ENCODE measurements at places on chromosomes 6 and 20. TPM values are rescaled to one million over a fixed set of nuclear protein-coding genes. Genes with fewer than 3 reads are reported as not detected.

The TRIM10 gene
- 0.11 TPM for total RNA-seq

DNA sequence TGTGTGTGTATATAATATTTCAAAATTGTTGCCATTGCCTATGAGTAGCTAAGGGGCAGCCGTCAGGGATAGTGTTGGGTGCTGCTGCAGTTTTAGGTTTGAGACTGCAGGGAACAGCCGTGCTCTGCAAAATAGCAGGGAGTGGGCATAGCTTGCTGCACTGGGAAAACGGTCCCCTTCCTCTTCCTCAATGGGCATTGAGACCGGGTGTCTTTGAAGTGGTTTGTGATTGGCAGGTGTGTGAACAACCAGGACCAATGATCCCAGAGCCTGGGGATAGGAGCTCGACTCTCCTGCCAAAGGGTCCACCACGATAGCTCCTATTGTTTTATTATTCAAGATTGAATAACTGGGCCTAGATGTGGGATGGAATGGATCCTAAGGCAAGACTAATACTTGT, 5.1 kb upstream of the EBF4 start:
- no peaks in the 10 kb centered on the region for H3K36me3 ChIP-seq
- H3K4me1 ChIP-seq: peaks cover 18% of the 10 kb centered on the region
- H3K27me3 ChIP-seq: peaks cover 22% of the 10 kb centered on the region
- H3K27ac ChIP-seq: peak overlapping the region; percentile 33
- no peak for DNase-seq

- H3K27ac ChIP-seq: no peak overlapping the region
- H3K36me3 ChIP-seq: peaks cover 3% of the 10 kb centered on the region
- H3K27me3 ChIP-seq: peaks cover 4% of the 10 kb centered on the region
- H3K4me3 ChIP-seq: no peak overlapping the region
- H3K4me1 ChIP-seq: no peaks in the 10 kb centered on the region
- no peak for DNase-seq
Observed at GRCh38 chr6:127352524-127352923, 9.1 kb upstream of the ECHDC1 start.

DNA sequence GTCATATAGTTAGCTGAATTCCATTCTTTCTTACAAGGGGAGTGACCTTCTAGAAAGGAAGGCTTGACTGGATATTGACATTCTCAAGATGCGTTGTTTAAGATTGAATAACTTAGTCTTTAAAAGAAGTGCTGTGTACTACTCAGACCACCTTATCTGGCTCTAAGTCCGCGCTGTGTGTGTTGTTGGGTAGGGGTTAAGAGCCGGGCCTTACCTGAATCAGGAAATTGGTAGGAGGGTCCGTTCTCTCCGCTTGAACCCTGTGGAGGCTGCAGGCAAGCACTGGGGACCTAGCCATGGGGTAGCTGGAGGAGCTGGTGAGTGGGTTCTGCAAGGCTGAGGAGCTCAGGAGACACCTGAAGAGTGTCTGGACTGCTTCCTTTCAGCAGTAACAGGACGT, 9.0 kb upstream of the SCML4 start:
- H3K4me3 ChIP-seq: no peak overlapping the region
- no peak for DNase-seq
- no peaks in the 10 kb centered on the region for H3K36me3 ChIP-seq
- no peaks in the 10 kb centered on the region for H3K27me3 ChIP-seq
- peaks cover 21% of the 10 kb centered on the region for H3K4me1 ChIP-seq
- no peak overlapping the region for H3K27ac ChIP-seq

- H3K36me3 ChIP-seq: no peaks in the 10 kb centered on the region
- no peak for DNase-seq
- H3K4me1 ChIP-seq: no peaks in the 10 kb centered on the region
- peaks cover 9% of the 10 kb centered on the region for H3K27me3 ChIP-seq
- H3K4me3 ChIP-seq: no peak overlapping the region
- no peak overlapping the region for H3K27ac ChIP-seq
Observed at GRCh38 chr6:41674231-41675000, 36.1 kb downstream of the MDFI start.

DNA sequence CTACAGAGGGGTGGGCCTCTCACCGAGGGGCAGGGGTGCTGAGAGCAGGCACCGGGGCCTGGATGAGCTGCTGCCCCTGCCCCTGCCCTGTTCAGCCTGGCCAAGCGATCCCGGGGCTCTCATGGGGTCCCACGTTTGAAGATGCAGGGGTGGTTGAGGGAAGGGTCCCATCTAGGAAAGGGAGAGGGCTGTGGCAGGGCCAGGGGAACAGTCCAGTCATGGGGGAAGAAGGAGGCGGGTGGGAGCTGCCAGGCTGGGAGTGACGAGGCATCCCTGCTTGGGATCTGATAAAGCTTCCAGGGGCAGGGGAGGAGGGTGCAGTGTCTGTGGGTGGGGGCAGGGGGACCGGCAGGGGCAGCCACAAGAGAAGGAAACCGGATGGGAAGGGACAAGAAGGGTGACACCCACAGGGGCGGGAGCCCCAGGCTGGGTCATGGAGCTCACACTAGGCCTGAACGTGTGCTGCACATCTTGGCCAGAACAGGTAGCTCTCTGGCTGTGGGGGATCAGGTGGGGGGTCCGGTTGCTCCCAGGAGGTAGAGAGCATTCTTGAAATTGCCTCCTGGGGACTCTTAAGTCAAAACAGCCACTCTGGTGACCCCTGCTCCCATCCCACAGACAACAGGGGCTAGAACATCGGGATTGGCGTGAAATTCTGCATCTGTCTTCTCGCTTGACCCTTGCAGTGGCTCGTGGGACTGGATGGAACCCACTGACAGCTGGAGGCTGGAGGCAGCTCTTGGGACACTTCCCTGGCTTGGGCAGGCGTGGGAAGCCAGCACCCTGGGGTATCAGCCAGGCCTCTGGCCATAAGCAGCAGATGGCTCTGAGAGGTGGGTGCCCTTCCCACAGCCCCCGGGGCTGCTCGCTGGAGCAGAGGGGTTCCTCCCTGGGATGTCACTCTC, 58.0 kb upstream of the GATA5 start:
- no peak for DNase-seq
- H3K36me3 ChIP-seq: no peaks in the 10 kb centered on the region
- no peaks in the 10 kb centered on the region for H3K27me3 ChIP-seq
- H3K4me1 ChIP-seq: no peaks in the 10 kb centered on the region
- no peak overlapping the region for H3K4me3 ChIP-seq

Data from activated CD4-positive, alpha-beta T cell treated with anti-CD3 and anti-CD28 coated beads for 36 hours (primary cell).